Muscle of leg (tissue), 16 donors: ENCODE measurements at places on chromosomes 11 and 22.

DNA sequence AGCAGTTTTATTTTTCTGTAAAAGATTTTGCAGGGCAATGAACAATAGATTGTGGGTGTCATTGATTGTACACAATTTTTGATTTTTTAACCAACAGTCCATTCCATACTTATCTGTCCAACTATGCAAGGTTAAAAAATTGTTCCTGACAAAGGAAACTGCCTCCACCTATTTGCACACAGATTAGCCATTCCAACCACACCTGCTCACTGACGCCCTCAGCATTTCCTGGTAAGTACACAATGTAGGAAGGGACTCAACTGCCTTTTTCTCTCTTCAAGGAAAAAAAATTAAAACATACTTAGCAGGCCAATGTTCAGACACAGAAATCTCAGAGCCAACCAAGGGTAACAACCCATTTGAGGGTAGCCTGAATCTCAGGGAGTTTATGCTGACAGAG is 4.3 kb upstream of the FUT4 start:
- DNase-seq = no peak

- peak; percentile 39 for DNase-seq
Observed at GRCh38 chr22:32920032-32920628, 118.6 kb downstream of the TIMP3 start.

DNA sequence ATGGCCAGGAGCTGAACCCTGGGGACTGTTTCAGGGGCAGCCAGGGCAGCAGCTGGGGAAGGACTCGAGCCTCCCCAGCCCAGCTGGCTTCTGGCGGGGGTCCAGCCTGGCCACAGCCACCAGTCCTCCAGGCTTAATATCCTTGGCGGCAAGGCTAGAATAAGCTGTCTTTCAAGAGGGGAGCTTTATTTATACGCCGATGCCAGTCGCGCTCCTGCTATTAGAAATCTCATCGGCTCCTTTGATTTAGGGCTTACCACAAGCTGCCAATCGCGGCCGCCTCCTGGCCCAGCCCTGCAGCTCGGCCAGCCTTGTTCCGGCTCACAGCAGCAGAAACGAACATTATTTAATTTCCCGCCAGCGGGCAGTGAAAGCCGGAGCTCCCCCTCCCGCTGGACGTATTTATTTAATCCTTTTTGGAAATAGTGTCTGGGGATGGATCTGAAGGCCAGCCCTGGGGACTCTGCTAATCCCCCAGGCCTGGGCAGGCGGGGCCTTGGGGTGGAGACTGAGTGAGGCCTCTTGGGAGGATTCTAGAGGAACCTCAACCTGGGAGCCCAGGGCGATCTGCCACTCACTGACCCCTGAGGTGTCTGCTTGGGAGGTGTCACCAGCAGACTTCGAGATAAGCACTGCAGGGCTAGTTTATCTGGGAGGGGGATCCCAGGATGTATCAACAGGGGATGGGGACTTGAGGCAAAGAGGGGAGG is 363.1 kb downstream of the MN1 start:
- DNase-seq = peak; percentile 86

DNA sequence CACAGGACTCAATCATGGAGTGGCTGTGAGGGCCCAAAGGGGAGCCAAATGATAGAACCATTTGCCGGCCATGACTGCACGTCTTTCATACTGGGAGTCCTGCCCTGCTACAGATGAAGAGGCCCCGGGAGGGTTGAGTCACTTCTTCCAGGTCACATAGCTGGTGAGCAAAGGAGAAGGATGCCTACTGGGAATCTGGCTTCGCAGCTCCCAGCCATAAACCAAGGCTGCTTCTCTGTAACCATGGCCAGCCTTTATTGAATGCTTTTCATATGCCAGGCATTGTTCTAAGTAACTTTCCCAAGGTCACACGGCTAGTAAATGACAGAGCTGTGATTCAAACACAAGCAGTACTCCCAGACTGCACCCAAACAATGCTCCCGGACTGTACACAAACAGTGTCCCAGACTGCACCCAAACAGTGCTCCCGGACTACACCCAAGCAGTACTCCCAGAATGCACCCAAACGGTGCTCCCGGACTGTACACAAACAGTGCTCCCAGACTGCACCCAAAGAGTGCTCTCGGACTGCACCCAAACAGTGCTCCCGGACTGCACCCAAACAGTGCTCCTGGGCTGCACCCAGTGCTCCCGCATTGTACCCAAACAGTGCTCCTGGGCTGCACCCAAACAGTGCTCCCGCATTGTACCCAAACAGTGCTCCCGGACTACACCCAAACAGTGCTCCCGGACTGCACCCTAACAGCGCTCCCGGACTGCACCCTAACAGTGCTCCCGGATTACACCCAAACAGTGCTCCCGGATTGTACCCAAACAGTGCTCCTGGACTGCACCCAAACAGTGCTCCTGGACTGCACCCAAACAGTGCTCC is 89.8 kb downstream of the FBXO7 start:
- no peak for DNase-seq

GRCh38 chr11:44564166-44564565 is 1.3 kb upstream of the CD82 start:
- peak; percentile 51 for DNase-seq

GRCh38 chr11:113781682-113782081 is 2.1 kb downstream of the CLDN25 start:
- no peak for DNase-seq

- no peak for DNase-seq
Observed at GRCh38 chr22:37746366-37747079, 49.7 kb downstream of the TRIOBP start.

DNA sequence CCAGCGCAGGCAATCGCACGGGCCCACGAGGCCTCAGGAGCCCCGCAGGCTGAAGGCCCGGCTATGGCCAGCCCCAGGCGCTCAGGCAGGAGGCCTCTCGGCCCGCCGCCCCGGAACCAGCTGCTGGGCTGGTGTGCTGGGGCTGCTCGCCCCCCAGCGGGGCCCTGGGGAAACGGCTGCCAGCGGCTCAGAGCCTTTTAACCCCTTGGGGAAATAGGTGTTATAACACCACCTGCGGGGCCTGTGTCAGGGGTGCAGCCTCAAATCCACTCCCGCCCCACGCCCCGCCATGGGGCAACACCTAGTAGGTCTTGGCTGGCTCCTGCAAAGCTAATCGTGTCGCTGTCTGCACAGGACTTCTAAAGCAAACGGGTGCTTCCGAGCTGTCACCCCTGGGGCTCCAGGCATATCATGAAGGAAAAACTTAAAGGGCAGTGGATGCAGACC is 237.4 kb downstream of the TTC28 start:
- DNase-seq = peak; percentile 86

- DNase-seq = no peak
Observed at GRCh38 chr22:30046716-30047363, 33.4 kb upstream of the HORMAD2 start.

GRCh38 chr11:131712897-131713296 is 342.5 kb downstream of the NTM start:
- no peak for DNase-seq

DNA sequence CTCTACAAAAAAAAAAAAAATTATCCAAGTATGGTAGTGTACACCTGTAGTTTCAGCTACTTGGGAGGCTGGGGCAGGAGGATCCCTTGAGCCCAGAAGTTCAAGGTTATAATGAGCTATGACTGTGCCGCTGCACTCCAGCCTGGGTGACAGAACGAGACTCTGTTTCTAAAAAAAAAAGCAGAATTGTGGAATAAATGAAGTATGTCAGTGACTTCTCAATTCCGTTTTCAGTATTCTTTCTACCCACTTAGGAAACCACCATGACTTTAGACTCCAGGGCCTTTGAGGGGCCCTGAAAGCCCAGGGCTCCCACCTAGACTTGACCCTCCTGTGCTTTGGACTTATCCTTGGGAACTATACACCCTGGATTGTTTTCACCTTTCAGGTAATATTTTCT is 6.5 kb upstream of the NUP160 start:
- DNase-seq = no peak
